ENCODE measurements at places on chromosomes 7 and 10.

DNA sequence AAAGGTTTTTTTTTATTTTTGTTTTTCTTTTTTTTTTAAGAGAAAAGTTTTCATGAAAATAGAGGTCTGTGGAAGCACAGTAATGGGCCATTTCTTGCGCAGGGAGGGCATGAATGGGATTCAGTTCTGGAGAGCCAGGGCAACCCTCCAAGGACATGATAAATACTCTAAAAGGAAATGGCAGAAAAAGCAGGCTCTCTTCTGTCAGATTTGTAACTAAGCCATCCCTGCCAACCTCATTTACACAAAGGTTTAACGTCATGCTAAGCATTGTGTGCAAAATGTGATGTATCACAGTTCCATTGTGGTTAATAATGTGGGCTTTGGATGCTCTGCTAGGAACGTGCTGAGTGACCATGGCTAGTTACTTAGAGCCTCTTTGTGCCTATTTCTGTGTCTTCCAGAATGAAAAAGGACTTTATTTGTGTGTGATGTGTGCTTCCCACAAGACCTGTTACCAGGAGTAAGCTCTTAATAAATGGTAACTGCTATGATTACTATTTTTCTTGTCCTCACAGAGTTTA, 1095.9 kb upstream of the SORCS1 start:
- no peak for DNase-seq

DNA sequence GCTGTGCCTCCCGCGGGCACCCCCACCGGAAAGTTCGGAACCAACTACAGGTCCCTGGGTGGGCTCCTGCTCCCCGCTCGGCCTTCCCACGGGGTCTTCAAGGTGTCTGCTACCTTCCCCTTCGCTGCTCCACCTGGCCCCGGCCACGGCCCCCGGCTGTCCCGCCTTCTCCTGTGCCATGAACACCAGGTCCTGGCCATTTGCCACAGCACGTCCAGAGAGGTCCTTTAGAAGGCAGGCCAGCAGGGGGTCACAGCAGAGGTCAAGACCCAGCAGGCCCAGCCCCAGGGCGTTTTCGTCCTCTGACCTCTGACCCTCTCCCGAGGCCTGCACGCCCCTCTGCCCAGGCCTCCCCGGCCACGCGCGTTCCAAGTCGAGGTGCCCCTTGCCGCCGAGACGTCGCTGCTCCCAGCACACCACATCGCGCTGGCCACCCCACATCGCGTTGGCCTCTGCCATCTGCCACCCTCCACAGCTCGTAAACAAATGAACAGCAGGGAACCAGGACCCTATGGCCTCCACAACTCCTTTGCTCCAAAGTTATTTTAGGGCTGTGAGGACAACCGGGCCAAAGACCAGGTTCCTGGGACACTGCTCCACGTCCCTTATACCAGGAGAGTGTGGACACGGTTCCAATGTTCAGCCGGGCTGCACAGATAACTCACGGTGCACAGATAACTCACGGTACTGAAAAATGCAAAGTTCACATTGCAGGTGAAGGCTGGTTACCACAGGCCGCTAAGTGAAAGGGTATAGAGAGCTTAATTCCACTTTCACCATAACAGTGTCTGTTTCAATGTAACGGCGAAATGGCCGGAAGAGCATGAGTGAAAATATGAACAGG, 74.3 kb downstream of the CFAP46 start:
- DNase-seq = no peak

DNA sequence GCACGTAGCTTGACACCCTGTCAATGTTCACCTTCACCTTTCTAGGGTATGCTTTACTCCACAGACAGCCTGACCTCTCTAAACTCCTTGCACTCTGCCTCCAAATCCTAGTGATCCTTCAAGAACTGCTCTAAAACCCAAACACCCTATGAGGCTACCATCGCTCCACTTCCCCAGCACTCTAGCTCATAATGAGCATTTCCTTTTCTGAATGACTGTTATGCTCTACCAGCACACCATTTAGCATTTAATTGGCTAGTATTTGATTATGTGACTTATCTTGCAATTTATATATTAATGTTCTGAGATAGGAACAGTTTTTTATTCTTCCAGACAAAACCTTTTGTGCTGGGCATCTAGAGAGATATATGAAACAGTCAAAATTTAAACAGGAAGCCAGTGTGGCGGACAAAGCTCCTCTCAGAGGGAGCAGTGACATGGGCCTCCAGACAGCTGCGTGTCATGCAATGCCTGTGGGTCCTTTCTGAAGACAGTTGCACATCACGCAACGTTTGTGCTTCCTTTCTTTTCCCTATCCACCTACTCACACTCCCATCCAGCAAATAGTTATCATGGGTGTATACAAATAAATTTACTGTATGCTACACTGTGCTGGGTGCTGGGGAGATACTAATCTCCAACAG, 86.3 kb downstream of the ALOX5 start:
- DNase-seq = no peak

DNA sequence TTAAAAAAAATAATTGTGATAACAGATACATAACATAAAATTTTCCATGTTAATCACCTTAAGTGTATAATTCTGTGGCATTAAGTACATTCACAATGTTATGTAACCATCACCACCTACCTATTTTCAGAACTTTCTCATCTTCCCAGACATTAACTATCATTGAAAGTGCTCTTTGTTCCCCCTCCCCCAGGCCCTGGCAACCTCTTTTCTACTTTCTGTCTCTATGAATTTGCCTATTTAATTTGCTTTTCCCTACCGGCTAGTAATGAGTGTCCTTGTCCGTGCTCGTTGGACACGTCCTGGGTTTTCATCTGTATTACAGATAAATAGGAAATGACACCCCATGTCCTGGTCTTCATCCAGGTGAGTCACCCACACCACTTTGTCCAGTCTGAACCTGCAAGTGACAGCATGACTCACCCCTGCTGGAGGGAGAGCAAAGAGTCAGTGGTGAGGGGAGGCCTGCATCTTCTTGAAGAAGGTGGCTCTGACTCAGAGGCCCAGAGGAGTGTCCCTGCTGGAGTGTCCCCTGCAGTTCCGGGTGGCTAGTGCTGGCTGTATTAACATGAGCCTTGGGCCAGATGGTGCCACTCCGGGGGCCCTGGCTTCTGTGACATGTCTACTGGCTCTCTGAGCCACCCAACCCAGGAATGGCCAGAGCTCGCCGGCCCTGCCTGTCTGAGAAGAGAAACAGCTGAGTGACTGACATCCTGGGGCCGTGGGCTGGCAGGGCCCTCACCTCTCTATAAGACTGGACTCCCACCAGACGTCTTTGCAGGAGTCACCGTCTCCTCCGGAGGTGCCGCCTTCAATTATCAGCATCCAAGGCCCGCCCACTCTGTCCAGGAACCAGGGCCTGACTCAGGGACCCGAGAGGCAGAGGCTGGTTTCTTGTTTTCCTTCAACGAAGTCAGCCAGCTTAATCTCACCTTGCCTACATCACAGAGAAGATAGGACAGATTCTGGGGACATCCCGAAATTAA, 503.2 kb upstream of the MKI67 start:
- DNase-seq = no peak

- no peak for DNase-seq
Observed at GRCh38 chr10:436013-436697, 253.3 kb downstream of the DIP2C start.

DNA sequence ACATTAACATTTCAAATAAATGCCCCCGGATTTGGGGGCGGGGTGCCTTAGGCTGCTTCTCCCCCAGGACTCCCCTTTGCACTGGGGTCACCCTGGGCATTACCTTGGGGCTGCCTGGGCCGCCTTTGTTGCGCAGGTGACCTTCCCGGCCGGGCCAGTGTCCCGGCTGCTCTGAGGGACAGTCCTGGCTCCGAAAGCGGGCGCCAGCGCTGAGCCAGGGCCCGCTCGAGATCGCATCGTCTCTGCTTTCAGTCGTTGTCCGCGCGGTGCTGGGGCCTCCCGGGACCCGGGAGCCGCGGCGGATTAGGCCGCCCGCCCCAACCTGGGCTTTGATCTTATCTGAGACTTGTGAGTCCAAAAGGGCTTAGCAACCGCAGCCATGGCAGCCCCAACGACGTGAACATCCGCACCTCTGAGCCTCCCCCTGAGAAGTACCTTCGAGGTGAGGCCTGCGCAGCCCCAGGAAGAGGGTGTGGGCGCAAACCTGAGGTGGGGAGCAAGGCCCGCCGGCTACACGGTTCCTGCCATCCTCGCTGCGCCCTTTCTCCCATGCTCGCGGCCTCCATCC, 14.8 kb upstream of the WAPL start:
- peak; percentile 68 for DNase-seq

DNA sequence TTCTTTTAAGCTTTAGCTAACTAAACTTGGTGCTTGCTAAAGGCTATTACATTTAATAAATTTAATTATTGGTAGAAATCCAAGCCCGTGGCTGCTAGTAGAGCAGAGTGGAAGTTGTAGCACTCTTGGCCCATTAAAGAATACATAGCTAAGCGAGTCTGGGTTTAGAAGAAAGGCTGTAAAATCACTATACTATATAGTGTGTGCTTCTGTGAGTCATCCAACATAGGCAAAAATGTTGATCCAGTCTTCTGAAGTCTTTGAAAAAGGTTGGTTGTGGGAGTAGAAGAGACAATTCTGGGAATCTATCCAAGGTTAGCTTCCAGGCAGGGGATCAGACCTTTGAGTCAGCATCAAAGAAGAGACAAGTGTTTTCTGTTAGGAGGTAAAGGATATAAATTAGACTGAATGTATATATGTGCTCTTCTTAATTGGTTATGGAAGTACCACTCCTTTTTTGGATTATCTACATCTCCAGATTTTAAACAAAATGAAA, 664.2 kb downstream of the NXPH1 start:
- DNase-seq = no peak

- DNase-seq = no peak
Observed at GRCh38 chr10:26457088-26457487, 18.9 kb downstream of the APBB1IP start.

GRCh38 chr7:38393874-38394273, 120.4 kb upstream of the TARP start:
- DNase-seq = no peak

GRCh38 chr10:117007080-117007479, 2.1 kb upstream of the SHTN1 start:
- DNase-seq = no peak

DNA sequence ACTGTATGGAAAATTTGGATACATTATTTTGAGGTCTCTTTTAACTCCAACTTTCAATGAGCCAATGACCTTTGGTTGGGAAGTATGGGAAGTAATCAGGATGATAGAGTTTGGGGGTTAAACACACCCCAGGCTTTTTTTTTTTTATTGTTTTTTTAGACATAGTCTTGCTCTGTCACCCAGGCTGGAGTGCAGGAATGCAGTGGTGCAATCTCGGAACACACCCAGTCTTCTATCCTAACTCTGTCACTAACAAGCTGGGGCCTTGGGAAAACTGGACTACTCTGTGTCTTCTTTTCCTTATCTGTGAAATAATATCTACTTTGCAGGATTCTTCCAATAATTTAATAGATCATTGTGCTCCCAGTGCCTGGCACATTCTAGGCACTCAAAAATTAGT, 37.6 kb upstream of the AGBL3 start:
- DNase-seq = no peak

GRCh38 chr10:126663880-126664279, 6.6 kb downstream of the C10orf90 start:
- DNase-seq = no peak

DNA sequence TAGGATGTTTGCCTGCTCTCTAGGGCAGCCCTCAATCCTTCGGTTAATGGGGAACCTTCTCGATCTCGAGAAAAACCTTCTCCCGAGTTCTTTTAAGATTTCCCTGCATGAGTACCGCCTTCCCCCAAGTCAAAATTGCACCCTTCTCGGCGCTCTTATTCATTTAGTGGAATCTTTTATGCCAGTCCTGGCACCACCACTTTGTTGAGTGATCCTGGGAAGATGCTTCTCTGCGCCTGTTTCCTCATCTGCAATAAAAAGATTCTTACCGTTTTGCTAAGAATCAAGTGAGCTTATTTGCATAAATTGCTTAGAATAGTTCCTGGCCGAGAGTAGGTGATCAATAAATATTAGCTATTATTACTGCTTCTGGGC, 697 bp downstream of the ARPC1A start:
- no peak for DNase-seq

DNA sequence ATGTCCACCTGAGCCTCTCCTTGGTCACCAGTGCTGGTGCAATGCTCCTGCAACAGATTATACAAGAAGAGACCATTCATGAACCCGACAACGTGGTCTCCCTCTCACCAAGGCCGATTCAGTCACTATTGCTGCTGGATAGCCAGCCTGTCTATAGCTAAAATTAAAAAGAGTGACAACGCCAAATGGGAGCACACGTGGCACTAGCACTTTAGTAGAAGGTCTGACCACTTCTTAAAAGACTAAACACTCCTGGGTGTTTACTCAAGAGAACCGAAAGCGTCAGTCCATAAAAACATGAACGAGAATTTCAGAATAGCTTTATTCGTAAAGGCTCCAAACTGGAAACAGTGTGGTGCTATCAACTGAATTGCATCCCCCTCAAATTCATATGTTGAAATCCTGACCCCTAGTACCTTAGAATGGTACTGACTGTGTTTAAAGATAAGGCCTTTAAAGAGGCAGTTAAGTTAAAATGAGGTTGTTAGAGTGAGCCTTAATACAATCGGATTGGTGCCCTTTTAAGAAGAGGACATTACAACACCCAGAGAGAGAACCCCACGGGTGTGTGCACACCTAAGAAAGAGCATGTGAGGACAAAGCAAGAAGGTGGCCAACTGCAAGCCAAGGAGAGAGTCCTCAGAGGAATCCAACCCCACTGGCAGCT, 4.4 kb upstream of the GALNTL5 start:
- no peak for DNase-seq

GRCh38 chr10:128178302-128178958, 52.2 kb upstream of the MKI67 start:
- peak; percentile 55 for DNase-seq

- DNase-seq = no peak
Observed at GRCh38 chr10:78650122-78650521, 418.6 kb upstream of the ZMIZ1 start.

- DNase-seq = no peak
Observed at GRCh38 chr10:72832701-72833100, 60.8 kb upstream of the OIT3 start.

- no peak for DNase-seq
Observed at GRCh38 chr10:110643035-110643652, 992 bp upstream of the RBM20 start.

GRCh38 chr10:17229016-17229716, 1.1 kb downstream of the VIM start:
- peak; percentile 93 for DNase-seq

- no peak for DNase-seq
Observed at GRCh38 chr10:70417568-70417967, 13.6 kb downstream of the EIF4EBP2 start.
